ENCODE measurements at places on chromosomes 6 and 20. TPM values are rescaled to one million over a fixed set of nuclear protein-coding genes. Genes with fewer than 3 reads are reported as not detected.
A peak's percentile ranks its signal among the peaks of the same experiment; 100 is the strongest.

- no peak overlapping the region for H3K4me3 ChIP-seq
- no peaks in the 10 kb centered on the region for H3K27me3 ChIP-seq
- H3K36me3 ChIP-seq, result no peaks in the 10 kb centered on the region
- DNase-seq, result no peak
Measured at GRCh38 chr6:166258854-166259276, 49.3 kb downstream of the PRR18 start.

Gene DDO
- 1.5 TPM for total RNA-seq

Gene CPNE5
- 0.28 TPM for total RNA-seq

DNA sequence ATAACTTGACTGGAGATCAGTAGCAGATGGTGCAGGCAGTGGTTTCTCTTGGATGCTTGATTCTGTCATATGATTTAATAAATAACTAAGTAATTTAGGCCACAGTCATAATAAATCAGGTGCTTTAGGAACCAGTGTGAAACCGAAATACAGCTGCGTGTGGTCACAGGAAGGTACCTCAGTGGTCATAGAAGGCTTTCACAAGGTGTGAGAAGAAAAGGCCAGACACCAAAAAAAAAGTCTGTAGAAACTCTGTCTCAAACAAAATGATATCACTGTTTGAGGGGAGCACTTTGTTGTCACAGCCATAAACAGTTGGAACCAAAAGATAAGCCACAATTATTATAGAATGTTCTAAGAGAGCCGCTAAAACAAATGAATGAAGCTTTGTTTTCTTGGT is 56.5 kb downstream of the ARMC2 start:
- no peak overlapping the region for H3K4me3 ChIP-seq
- no peak overlapping the region for H3K27ac ChIP-seq
- DNase-seq, result no peak
- peaks cover 14% of the 10 kb centered on the region for H3K4me1 ChIP-seq
- H3K36me3 ChIP-seq, result no peaks in the 10 kb centered on the region

Gene GSTA2
- 85.3 TPM for total RNA-seq

Gene SLC26A8
- total RNA-seq, result 0.06 TPM

GRCh38 chr20:56765172-56766073 is 136.3 kb downstream of the TFAP2C start:
- no peak overlapping the region for H3K27ac ChIP-seq
- no peak overlapping the region for H3K4me3 ChIP-seq
- H3K4me1 ChIP-seq, result no peaks in the 10 kb centered on the region
- H3K27me3 ChIP-seq, result no peaks in the 10 kb centered on the region
- no peaks in the 10 kb centered on the region for H3K36me3 ChIP-seq
- DNase-seq, result no peak

DNA sequence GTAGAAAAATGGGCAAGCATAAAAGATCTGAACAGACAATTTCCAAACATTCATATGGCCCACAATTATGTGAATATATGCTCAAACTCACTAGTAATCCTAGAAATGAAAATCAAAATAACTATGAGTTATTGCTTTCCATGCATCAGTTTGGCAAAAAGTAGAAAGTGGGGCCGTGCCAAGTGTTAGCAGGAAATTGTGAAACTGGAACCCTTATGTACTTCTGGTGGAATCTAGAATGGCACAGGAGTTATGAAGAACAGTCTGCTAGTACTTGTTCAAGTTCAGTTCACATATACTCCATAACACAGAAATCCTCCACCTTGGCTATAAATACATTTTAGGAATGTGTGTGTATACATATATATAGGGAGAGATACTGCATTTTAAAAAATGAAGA is 89.8 kb downstream of the EYA2 start:
- no peaks in the 10 kb centered on the region for H3K4me1 ChIP-seq
- no peak for DNase-seq
- H3K4me3 ChIP-seq, result no peak overlapping the region
- H3K27me3 ChIP-seq, result no peaks in the 10 kb centered on the region
- H3K27ac ChIP-seq, result no peak overlapping the region
- no peaks in the 10 kb centered on the region for H3K36me3 ChIP-seq

DNA sequence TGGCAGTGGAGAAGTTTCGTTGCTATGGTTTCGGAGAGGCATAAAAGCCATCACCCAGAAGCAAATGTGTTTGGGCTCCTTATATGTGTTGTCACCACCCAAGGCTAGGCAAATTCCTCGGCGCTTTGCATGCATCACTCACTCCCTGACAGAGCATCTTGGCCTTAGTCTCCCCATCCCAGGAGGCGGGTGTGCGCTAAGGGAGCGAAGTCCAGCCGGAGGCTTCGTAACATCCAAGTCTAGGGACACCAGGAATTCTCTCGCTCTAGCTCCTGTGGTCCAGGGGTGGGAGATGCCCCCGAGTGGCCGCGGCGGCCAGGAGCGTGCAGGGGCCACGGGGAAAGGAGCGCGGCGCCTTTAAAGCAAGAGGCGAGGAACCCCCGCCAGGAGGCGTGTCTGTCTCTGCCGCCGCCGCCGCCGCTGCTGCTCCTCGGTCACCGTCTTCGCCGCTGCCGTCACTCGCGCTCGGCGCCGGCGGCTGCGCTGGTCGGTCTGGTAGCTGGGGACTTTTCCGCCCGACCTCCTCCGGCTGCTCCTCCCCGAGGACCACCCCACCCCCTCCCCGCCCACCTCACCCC is at the start of gene GRIK2:
Gene GRIK2, plus strand, starts transcription at position 458 of the 578 bp plus-strand sequence.
- H3K4me1 ChIP-seq, result no peaks in the 10 kb centered on the region
- no peaks in the 10 kb centered on the region for H3K27me3 ChIP-seq
- peak; percentile 85 for DNase-seq
- H3K36me3 ChIP-seq, result no peaks in the 10 kb centered on the region
- H3K27ac ChIP-seq, result no peak within 1 kb of the TSS

DNA sequence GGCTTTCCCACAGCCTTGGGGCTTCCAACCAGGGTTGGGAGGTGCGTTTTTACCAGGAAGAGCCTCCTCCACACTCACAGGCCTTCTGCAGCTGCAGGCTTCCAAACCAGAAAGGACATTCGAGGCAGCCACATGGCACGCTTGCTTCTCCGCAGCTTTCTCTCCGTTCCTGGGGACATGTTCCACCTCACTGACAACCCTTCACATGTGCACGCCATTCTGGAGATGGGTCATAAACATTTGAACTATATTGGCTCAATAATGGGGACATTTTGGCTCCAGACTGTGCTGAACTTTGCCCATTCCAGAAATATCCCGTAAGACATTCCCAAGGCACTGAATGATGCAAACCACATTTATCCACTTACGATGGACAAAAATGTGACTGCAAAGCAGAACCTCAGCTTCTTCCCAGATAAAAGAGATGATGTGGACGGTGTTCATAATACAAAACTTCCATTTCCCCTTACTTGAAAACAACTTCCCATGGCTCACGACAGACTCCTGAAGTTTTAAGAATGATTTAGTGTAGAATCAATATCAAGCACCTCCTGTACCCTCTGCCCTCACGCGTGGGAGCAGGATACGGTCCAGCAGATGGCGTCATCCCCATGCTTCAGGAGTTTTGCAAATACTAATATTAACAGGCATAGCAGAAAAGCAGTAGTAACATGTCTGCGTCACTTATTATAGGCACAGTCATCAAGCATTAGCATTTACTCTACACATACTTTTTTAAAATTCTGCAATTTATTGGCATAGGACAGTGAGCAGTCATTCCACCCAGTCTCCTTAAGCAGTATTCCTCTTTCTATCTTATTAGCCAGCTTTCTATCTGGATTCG is 25.4 kb upstream of the FOXF2 start:
- no peak overlapping the region for H3K4me3 ChIP-seq
- DNase-seq, result no peak
- no peak overlapping the region for H3K27ac ChIP-seq
- no peaks in the 10 kb centered on the region for H3K4me1 ChIP-seq
- peaks cover 3% of the 10 kb centered on the region for H3K27me3 ChIP-seq

Gene HSPA1L
- total RNA-seq, result 1.1 TPM

- H3K27me3 ChIP-seq, result no peaks in the 10 kb centered on the region
- no peak overlapping the region for H3K4me3 ChIP-seq
- peaks cover 62% of the 10 kb centered on the region for H3K36me3 ChIP-seq
- H3K4me1 ChIP-seq, result no peaks in the 10 kb centered on the region
Measured at GRCh38 chr6:35084041-35084491, 57.1 kb downstream of the TCP11 start.

Data from pancreas (tissue), 10 donors.